ENCODE measurements at places on chromosomes 6 and 20.

- no peak for DNase-seq
Observed at GRCh38 chr20:18139832-18140231, 2.2 kb downstream of the KAT14 start.

DNA sequence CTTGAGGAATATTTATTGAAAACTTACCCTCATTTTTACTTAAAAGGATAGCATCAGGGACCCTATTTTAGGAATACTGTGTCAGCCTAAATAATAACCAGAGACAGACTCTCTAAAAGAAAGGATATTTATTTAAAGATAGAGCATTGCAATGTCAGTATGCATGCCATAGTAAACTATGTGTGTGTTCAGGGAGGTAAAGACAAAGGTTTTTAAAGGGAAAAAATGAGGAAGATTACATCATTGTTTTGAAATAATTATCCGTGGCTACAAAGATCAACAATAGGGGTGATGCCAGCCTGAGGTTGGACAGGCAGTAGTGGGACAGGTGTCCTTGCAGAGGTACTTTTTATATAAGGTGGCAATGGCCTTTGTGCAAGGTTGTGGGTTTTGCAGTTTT, 23.7 kb upstream of the CFAP206 start:
- DNase-seq = no peak

DNA sequence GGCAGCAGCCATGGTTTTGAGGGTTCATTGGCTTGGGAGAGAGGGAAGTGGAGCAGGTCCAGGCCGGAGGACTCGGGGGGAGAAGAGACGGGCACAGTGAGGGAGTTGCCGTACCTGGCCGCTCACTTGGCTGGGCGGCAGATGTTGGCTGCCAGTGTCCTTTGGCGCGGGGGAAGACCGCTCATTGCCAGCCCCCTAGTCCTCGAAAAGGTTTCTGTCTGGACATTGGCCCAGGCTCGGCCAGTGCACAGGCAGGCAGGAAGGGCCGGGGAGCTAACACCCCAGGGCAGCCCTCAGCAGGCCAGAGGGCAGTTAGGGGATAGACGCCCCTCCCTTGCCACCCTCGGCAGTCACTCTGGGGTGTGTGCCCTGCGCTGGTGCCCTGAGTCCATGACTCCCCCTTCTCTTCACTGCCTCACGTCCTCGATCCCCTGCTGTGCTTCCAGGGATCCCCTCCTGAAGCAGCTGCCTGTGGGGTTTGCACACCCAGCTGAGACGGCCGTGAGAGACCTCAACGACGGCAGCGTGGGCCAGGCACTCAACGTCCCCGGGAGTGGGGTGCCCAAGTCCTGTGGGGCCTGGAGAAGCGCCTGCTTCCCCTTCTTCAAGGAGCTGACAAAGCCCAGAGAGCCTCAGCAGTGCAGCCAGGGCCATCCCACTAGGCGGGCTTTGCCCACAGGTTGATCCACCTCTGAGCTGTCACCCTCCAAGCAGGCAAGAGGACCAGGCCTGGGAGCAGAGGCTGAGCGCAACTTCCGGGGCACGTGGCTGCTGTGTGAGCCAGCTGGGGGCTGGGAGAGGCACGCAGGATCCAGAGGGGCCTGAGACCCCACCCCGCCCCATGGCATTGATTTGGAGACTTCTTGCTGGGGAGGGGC, 20.4 kb downstream of the RBM38 start:
- no peak for DNase-seq

DNA sequence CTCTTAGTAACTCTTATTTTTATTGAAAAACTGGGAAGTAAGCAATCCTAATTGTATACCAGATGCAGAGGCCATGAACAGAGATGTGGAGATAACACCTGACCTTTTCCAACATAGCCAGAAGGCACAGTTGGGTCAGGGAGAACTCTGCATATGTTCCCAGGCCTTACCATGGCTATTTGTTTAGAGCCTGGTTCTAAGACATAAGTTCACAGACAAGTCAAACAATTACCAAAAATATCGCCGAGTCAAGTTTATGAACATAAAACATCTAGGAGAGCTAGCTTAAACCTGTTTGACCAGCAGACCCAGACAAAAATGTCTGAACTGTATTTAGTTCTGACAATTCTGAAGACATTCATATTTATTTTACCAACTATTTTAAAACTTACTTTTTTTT, 26.7 kb upstream of the IYD start:
- DNase-seq = no peak

DNA sequence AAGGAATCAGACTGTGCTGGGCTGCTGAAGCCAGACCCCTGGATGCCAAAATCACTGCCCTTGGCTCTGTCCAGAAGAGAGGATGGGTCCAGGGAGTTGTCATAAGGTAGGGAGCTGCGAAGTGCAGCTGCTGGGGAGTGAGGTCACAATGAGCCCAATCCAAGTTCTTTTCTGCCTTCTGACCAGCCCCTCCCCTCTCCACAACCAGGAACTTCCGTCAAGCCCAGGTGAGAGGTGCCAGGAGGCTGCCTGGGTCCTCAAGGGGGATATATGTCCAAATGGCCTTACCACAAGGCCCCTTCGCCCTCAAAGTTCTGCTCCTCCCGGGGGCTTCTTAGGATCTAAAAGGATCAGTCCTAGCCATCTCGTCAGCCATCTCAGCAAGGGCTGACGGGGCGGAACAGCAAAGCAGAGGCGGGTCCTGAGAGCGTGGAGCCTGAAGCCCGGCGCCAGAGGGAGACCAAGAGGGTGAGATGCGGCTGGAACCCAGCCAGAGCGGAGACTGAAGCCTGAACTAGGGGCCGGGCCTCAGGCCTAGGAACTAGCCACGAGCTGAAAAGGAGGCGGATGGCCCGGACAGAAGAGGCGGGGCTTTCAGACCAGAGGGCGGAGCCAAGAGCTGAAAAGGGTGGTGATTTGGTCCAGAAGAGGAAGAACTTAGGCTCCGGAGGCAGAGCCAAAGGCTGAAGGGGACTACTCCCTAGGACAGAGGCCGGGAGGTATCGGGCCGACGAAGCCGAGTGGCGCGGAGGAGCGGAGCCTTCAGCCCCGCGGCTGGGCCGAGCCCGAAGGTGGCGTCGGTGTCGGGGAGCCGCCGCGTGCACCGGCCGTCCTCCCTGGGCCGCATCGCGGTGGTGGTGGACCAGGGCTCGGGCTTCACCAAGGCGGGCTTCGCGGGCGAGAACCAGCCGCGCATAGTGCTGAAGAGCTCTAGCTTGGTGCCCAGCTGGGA, at the start of gene ACTL10:
Gene ACTL10, plus strand, starts transcription at position 651 of the 952 bp plus-strand sequence. CDS start 555 bp downstream, outside the sequence.
- peak; percentile 63 for DNase-seq

GRCh38 chr20:62138204-62138543, 5.0 kb downstream of the PSMA7 start:
- no peak for DNase-seq

DNA sequence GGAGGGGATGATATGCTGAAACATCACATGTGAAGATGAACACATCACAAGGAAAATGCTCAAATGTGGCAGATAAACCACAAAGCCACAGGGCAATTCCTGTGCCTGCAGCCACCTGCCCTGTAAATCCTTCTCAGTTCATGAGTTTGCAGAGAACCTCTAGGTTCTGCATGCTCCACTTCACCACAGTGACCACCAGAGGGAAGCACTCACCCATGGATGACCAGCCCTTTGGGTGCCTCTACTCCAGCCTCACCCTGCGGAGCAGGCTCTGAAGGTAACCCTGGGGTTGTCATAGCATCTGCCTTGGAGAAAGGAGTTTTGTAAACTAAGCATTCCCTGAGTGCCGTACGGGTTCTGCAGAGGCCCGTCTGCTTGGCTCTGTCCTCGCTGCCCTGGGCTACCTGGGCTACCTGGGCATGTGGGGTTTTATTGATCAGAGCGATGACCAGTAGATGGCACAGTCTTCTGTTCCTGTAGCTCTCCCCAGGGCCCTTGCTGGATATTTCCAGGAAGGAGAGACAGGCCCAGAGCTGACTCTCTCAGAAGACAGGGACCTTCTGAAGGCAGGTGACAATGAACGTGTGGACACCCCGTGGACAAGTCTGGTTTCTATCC, 31.7 kb upstream of the CST1 start:
- DNase-seq = no peak

GRCh38 chr6:158638324-158638854, 6.2 kb downstream of the DYNLT1 start:
- DNase-seq = no peak

GRCh38 chr6:16320533-16321340, 82.3 kb downstream of the GMPR start:
- DNase-seq = no peak

GRCh38 chr6:159168536-159169192, 536 bp upstream of the FNDC1 start:
- no peak for DNase-seq

DNA sequence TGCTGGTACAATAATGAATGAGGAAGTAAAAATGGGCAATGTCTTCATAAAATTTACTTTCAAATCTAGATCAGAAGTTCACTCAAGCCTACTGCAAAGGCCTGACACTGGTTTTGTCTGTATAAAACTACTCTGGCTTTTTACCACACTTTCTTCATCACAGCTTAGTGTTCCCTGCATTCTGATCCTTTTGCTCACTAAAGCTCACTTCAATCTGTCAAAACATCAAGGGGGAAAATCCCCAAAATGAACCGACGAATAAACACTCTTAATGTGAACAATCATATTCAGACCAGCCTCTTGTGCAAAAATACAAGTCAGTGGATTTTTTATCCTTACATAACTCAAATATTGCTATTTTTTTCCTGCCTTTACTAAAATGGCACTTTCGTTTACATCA, 98.5 kb downstream of the PRDM1 start:
- no peak for DNase-seq

GRCh38 chr6:5373430-5373829, 112.1 kb downstream of the FARS2 start:
- DNase-seq = no peak

DNA sequence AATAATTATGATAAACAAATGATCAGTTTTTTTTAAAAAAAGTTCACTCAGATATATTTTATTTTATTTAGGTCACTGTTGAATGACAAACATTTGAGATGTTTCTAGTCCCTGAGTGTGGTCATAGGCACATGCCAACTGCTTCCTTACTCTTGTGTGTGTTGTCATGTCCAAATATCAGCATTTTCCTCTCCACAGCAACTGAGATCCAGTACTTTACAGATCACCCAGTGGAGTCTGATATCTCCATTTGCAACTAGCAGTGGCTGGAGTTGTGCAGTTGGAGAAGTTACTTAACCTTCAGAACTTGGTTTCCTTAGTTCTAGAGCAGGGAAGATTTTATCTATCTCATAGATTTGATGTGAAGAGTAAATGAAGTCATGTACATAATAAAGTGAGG, 101.3 kb downstream of the MYB start:
- no peak for DNase-seq

DNA sequence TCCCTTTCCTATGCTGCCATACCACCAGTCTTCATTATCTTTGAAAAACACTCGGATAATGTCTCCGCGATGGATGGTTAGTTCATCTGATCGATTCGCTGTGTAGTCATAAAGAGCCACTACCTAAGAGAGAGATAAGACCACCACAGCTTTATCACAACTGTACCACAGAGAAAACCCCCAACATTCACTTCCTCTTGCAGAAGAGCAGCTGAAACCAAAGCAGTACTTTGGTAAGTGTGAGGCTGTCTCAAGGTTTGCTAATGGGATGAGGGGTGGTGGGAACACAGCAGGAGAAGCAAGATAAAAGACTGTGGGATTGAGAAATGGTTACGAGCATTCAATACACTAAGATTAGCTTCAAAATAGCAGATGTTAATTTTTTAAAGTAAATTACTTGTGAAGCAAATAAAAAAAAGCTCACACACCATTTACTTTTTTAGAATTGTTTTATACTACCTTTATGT, 142.1 kb downstream of the MYB start:
- DNase-seq = no peak

GRCh38 chr6:80637312-80637711, 530.8 kb downstream of the BCKDHB start:
- DNase-seq = no peak

DNA sequence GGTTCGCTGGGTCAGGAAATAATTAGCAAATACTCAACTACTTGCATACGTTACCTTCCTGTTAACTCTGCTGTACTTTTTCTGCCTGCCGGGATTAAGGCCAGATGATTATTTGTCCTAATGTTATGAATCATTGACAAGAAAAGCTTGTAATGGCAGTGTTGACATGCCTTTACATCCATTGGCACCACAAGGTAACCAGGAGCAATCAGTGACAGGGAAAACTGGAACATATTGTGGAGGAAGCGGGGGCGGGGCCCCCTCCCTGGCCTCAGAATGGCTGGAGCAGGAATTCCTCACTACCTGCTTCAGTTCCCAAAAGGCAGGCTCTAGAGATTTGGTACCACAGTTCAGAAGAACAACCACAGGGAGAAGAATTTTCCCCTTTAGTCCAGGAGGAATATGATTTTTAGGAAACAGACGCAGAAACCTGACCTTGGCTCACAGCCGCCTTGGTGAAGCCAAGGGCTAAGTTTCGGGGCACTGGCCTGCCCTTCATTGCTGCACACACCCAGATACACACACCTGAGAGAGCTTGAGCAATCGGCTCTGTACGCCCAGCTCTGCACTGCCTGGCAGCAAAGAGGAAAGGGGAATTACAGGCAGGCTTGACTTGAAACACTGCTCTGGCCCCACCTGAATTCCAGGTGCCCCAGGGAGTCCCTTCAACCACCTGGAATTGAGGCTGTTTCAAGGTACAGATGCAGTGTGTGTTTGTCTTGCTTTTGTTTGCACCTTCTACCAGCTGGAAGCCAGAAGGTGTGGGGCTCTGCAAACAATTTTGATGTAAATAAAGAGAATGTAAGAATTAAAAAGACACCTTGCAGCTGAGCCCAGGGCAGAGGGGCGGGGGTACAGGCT, 89.8 kb downstream of the MYB start:
- no peak for DNase-seq

GRCh38 chr6:127980996-127981395, 80.1 kb upstream of the THEMIS start:
- no peak for DNase-seq

- DNase-seq = no peak
Observed at GRCh38 chr6:24394061-24394779, 8.5 kb upstream of the MRS2 start.

GRCh38 chr6:3506200-3506599, 49.4 kb upstream of the SLC22A23 start:
- no peak for DNase-seq

DNA sequence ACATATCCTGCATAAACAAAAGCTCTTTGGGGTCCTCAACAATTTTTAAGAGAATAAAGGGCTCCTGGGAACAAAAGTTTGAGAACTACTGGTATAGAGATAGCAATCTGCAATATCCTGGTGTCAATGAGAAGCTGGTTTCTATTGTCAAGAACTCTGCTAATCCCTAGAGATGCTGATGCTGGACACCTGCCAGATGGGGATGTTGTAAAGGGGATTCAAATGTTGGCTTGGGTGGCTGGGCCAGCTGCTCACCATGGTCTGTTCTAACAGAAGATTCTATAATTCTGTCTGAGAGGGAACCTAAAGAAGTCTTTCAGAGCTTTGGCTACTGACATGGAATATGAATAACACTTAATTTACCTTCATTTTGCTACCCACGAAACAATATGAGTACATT, 137.8 kb downstream of the BTBD9 start:
- DNase-seq = no peak
